Kidney epithelial cell (primary cell): ENCODE measurements at places on chromosomes 16 and 17.

DNA sequence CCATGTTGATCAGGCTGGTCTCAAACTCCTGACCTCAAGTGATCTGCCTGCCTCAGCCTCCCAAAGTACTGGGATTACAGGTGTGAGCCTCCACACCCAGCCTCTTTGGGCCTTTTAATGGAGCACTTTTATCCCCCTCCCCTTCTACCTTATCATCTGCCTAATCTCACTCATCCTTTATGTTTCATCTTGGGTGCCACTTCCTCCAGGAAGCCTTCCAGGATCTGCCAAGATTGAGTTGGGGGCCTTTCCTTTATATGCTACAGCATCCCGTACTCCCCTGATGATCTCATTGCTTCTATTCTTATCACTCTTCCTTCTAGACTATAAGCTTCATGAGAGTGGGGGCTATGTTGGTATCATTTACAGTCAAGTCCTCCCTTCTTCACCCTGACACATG is 192.8 kb upstream of the WSCD1 start:
- no peak for DNase-seq

DNA sequence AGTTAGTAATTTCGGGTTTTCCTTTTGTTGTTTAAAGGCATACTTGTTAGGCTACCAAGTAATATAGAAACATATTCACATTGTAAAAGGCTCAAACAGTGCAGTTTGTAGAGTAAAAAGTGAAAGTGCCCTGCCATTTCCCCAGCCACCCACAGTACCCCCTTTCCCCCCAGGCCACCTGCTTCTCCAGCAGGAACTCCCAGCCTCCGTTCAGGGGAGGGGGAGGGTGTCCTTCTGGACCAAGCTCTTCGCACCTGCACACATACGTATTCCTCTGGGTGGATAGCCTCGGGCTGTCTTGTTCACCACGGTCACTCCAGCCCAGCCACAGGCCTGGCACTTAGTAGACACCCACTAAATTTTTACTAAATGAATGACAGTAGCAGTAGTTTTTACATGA is 144.5 kb downstream of the CLEC16A start:
- DNase-seq: no peak

DNA sequence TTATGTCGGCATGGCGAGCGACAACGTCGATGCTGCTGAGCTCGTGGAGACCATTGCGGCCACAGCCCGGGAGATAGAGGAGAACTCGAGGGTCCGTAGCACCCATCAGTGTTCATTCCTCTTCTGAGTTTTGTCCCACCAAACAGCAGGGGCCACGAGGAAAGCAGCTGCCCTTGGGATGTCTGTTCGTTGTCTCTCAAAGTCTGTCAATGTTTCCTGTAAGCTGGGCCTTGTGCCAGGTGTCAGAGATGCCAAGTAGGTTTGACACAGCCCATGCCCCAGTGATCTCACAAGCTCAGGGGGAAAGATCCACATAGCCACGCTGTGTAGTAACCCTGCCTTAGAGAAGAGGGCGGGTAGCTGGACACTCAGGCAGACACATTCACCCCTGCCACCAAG is 22.6 kb downstream of the NTAN1 start:
- no peak for DNase-seq

- no peak for DNase-seq
Measured at GRCh38 chr16:81633680-81634379, 145.3 kb upstream of the PLCG2 start.

- DNase-seq: no peak
Measured at GRCh38 chr17:5096731-5097100, 15.0 kb downstream of the ZNF232 start.

- DNase-seq: no peak
Measured at GRCh38 chr17:62611292-62611691, 16.2 kb upstream of the MRC2 start.

DNA sequence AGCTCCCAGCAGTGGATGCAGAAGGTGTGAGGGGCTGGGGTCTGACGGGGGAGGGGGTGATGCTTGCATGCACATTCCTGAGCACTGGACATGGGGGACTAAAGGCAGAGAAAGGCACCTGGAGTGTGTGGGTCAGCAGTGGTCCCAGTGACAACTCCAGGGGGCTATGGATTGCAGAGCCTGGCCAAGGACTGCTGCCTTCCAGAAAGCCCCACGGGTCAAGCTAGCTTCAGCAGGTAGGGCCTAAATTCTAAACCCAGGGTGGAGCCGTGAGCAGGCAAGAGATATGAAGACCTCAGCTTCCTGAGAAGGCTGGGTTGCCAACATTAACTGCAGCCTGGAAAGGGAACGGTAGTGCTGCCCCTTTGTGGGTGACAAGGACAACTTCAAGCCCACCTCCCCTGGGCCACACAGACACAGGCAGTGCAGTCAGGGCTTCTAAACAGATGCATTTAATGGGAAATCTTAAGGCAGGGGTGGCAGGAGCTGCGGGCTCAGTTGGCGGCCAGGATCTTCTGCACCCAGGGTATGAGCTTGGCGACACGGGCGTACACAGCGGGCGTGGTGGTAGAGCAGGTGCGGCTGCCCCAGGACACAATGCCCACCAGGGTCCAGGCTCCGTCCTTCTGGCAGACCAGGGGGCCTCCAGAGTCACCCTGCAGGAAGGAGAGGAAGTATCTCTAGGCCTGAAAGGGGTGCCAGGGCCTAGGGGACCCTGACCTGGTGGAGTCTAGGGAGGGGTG is 3.1 kb downstream of the CTRB2 start:
- no peak for DNase-seq

DNA sequence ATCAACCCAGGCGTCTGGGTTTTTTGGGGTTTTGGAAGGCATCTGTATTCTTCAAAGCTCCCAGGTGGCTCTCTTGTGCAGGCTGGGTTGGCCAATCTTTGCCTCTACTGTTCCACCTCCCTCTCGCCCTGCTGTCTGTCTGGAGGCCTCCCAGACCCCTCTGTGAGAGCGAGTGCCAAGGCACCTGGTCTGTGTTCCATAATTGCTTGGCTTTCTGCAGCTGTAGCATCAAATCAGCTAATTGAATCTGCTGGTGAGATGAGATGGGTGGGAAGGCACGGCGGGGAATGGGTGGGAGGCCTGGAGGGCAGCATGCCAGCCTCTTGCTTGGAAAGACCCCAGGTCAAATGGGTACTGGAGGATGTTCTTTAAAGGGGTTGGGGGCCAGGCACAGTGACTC is 52.5 kb upstream of the CLEC19A start:
- DNase-seq: no peak

DNA sequence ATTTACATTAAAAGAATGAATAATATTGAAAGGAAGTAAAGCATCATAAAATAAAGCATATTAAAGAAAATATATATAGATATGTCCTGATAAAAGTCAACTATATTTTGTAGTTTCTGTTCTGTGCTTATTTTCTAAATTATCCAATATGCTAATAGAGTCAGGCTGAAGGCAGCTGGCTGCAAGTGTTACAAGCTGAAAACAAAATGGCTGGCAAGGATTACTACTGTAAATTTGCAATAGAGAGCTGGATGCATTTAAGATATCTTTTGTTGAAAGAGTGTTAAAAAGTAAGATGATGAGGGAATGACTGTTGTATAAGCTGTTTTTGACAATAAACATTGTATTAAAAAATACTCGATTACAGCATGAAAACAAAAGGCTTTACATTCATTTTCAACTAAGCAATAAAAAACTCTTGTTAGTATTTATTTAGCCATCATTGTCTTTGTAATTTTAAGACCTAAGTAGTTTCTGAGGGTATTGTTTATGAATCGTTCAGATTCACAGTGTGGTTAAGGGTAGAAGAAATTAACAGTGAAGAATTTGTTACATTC is 76.3 kb downstream of the TANC2 start:
- DNase-seq: no peak

- DNase-seq: no peak
Measured at GRCh38 chr16:49469930-49470451, 96.4 kb downstream of the C16orf78 start.
